ENCODE measurements at places on chromosomes 12 and 14. TPM values are rescaled to one million over a fixed set of nuclear protein-coding genes. Genes with fewer than 3 reads are reported as not detected.

DNA sequence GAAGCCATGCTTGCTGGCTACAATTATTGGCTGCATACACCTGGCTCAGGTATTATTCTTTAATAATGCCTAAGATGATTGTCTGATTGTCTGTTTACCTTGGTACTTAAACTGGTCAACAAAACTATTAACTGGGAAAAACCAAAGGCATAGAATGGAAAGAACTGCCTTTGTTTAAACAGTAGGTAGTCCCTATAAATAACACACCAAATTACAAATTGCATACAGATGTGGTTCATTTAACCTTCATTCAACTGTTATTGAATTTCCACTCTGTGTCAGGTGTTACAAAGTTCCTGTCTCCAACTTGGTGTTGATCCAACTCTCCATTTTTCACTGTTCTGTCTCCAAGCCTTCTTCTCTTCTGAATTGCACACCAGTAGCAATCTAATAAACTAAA, 79.8 kb upstream of the FSCB start:
- no peak for DNase-seq

GRCh38 chr14:98835825-98836100, 436.2 kb downstream of the BCL11B start:
- DNase-seq, result no peak

DNA sequence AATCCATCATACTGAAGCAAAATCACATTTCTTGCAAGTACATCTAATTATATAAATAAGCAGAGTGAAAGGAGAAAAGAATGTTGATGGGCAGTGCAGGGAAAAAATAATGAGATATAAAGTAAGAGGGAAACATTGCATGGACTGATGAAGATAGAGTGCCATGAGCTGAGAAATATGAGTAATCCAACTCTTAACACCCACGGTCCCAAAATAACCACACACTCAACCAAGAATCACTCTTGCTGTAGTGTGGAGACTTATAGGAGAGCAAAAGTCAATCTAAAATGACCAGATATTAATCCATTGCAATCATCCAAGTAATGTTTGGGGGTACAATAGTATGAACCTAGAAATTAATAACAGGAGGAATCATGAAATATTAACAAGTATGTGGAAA, 40.2 kb downstream of the MYF5 start:
- no peak for DNase-seq

DNA sequence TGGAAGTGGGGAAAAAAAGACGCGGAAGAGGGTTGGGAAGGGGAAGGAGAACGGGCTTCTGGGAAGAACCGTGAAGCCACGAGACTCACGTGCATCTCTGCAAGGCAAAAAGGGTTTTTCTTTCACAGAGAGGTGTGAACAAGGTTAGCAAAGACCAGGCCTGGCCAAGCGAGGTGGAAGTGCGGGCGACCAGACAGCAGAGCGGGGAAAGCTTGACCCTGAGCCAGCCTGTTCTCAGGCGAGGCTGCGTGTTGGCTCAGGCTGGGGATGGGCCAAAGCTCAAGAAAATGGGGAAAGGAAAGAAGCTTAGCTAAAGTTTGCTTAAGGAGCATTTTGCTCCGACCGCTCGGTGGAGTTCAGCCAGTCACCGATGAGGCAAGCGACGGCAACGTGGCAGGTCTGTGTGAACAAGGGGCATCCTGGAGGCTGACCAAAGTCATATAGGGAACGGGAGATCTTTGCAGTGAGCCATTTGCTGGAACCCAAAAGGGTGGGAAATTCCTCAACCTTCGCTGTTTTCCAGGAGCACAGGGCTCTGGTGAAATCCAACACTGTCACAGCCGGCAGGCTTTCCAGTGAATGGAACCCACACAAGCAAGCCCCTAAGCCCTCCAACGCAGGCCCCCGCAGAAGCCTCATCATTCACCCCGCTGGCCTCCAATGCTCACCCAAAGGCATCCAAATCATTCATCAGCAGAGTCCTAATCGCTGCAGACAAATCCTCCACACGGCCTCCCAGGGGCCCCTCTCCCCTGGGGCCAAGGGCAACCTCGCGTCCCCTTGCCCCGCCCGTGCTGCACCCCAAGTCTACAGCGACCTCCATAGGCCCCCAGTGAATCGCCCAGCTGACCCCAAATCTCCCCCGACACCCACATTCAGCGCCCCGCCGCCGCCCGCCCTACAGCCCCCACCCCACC, 754 bp downstream of the ZNF605 start:
- DNase-seq, result no peak

DNA sequence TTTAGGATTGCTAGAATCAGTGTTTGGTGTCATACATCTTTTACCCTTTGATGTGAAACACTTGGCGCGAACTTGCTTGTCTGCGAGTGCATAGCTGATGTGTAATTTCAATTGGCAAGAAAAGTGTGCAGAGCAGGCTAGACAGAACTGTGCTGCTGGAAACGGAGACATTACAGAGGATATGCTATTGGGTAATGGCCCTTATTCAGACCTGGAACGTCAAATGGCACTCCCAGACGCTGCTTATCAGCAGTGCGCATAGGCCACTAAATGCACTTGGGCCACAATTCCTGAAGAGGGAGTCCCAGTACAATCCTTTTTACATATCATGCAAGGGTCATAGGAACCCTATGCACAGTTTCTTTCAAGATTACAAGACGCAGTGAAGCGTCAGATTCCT, 15.7 kb upstream of the SLC10A1 start:
- no peak for DNase-seq

GRCh38 chr12:94849411-94849976, 154.0 kb downstream of the NDUFA12 start:
- DNase-seq, result no peak

- DNase-seq, result no peak
Measured at GRCh38 chr12:109044241-109044640, 8.1 kb upstream of the USP30 start.

The HOXC4 gene
- total RNA-seq, result 1.3 TPM

GRCh38 chr12:68532887-68533248, 77.8 kb upstream of the RAP1B start:
- DNase-seq, result no peak

DNA sequence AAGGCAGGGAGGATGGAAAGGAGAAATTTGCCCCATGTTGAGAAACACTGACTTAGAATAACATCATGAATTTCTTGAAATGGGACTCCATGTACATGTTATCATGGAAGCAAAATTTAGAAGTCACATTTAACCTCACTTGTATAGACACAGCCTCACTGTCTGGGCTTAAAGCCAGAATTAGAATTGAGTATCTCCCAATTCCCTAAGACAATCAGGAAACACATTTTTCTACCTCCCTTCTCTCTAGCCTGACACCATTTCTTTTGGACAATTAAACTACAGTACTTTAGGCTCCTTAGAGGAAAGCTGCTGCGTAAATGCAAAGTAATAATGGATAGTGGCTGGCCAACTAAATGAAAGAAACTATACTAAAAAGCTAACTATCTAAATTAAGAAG, 795.5 kb downstream of the C12orf50 start:
- no peak for DNase-seq

The SART3 gene
- 46.0 TPM for total RNA-seq

The ACOT6 gene
- 0.63 TPM for total RNA-seq

- peak; percentile 54 for DNase-seq
Measured at GRCh38 chr12:57893431-57894353, 47.2 kb upstream of the CTDSP2 start.

- no peak for DNase-seq
Measured at GRCh38 chr12:113103756-113104450, 31.7 kb downstream of the RASAL1 start.

DNA sequence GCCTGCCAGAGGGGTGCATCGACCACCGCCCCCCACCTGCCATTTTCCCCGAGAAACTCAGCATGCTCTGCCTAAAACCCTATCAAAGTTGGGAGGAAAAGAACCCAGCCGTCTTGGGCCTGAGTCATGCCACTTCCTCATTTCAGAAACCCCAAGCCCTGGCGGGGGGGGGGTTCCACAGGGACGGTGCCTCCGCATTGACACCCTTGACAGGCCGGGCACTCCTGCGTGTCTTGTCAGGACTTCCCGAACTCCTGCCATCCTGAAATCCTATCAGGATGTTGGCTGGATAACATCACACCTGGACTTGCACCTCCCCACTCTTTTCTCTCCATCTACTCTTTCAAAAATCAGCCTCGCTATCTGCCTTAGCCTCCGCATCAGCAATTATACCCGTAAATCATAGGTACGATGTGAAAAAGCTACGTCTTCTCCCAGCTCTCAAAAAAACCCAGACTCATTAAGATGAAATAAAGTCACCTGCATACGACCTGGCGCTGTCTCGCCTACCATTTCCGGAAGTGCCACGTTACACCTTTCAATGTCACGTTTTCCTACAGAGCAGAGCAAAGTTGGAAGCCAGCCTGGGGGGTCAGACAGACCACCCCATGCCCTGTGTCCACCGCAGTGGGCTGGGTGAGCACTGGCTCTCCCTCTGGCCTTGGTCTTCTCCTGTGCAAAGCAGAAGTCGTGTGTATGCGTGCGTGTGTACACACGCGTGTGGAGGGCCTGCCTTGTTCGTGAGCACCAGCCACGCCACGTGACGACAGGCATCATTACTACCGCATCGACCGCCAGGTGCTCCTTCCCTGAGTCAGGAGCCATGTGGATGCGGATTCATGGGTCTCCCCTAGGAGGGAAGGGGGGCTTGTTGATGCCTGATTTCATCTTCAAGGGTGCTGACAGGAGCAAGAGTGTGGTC, 96.7 kb downstream of the RFLNA start:
- DNase-seq, result no peak

The WNT1 gene
- not detected for total RNA-seq

The ANO2 gene
- 7.0 TPM for total RNA-seq

- no peak for DNase-seq
Measured at GRCh38 chr12:112340230-112340629, 42.0 kb downstream of the HECTD4 start.

The GPR132 gene
- total RNA-seq, result 2.7 TPM

GRCh38 chr12:91574391-91574790, 391.8 kb upstream of the DCN start:
- no peak for DNase-seq

- DNase-seq, result no peak
Measured at GRCh38 chr12:4137015-4137414, 136.5 kb upstream of the CCND2 start.

The GPRC5D gene
- total RNA-seq, result not detected

- DNase-seq, result no peak
Measured at GRCh38 chr12:4786795-4787194, 66.6 kb downstream of the GALNT8 start.

All from omental fat pad (tissue), 4 donors.